ENCODE measurements at places on chromosomes 2 and 18.

- DNase-seq, result no peak
These were observed 10.5 kb downstream of the COPS8 start for GRCh38 chr2:237096201-237096600.

GRCh38 chr18:37328946-37329719, 236.5 kb downstream of the CELF4 start:
- DNase-seq, result no peak

DNA sequence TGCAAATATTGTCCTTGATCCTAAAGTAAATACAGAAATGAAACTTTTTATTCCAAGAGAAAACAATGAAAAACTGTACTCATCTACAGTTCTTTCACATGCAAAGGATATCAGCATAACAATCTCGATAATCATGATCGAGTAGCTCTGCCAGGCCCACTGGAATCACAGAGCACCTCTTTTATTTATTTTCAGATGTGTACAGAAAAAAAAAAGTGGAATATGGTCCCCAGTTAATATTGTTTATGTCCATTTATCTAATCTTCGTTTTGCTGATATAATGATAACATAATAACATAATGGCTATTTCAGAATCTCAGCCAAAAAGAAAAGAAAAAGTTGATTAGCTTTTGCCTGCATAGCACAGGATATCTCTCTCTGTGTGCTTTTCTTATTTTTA, 6.5 kb downstream of the ZNF385B start:
- DNase-seq, result no peak

GRCh38 chr2:218713922-218714321, 3.3 kb downstream of the TTLL4 start:
- no peak for DNase-seq
